Upper lobe of left lung (tissue), 6 donors: ENCODE measurements at places on chromosomes 2 and 18.

GRCh38 chr2:179751163-179751809, 110.1 kb downstream of the ZNF385B start:
- no peaks in the 10 kb centered on the region for H3K36me3 ChIP-seq
- no peak for DNase-seq
- no peak overlapping the region for H3K27ac ChIP-seq

- DNase-seq = no peak
- no peaks in the 10 kb centered on the region for H3K36me3 ChIP-seq
- no peak overlapping the region for H3K4me3 ChIP-seq
- peaks cover 8% of the 10 kb centered on the region for H3K4me1 ChIP-seq
- H3K27me3 ChIP-seq = no peaks in the 10 kb centered on the region
Measured at GRCh38 chr2:136378712-136379595, 261.0 kb upstream of the CXCR4 start.

GRCh38 chr18:887716-888115, 17.0 kb upstream of the ADCYAP1 start:
- H3K4me1 ChIP-seq = no peaks in the 10 kb centered on the region
- H3K36me3 ChIP-seq = no peaks in the 10 kb centered on the region
- no peak for DNase-seq
- H3K27me3 ChIP-seq = no peaks in the 10 kb centered on the region

DNA sequence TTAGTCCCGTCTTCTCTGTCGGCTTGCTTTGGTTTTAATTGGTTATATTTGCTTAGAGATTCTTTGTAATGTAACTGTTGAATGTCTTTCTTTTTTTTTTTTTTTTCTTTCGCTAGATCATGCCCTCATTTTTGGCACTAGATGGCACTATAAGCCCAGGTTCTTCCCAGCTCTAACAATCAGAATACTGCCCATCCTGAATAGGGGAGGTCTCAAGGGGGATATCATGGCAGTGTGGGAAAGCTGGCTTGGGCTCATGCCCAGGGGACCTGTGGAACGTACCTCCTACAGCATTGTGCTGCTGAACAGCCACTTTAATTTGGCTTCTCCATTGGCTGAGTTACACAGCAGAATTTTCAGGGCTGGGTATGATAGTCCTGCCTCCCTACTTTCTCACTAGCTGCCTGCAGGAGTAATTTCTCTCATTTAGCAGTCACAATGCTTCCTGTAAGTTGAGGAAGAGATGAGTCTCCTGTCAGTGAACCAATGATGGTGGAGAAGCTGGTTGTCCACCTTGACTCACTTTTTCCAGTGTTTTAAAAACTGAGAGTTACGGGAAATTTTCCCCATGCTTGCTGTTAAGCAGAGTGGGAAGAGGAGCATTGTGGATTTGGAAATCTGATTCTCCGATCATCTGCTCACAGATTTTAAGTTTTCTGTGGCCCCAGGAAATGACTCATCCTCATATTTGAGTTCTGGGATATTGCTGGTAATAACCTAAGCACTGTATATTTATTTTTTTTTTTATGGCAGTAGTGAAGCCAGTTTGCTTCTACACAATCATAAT, 47.2 kb downstream of the RAD51AP2 start:
- no peaks in the 10 kb centered on the region for H3K36me3 ChIP-seq
- no peak overlapping the region for H3K4me3 ChIP-seq
- H3K27ac ChIP-seq = no peak overlapping the region
- DNase-seq = no peak
- H3K4me1 ChIP-seq = no peaks in the 10 kb centered on the region

DNA sequence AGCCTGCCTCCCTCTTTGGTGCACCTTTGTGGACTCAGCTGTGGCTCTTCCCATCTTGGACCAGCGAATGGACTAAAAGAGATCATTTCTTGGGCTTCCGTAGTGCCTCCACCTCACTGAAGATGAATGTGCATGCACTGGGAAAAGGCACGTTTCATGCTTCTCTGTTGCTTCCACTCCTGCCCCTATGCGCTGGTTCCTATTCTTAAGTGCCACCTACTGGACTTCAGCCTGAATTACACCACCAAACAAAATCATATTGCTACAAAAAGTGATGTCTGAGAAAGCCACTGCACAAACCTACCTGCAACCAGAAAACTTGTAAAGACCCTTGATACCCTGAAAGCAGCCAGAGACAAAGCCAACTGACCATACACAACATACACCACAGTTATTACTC, 695.6 kb downstream of the TSN start:
- H3K27ac ChIP-seq = no peak overlapping the region
- DNase-seq = no peak
- H3K4me3 ChIP-seq = no peak overlapping the region

DNA sequence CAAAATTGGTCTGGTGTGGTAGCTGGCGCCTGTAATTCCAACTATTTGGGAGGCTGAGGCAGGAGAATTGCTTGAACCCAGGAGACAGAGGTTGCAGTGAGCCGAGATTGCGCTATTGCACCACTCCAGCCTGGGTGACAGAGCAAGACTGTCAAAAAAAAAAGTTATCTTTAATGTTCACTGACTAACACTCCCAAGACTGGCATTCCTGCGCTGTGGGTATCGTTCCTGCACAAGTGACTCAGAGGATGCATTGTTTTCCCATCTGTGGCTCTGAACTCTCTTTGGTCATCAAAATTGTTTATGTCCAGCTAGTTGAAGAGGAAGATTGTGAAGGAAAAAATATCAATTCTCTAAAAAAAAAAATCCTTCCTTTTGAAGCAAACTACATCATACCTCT, 539.0 kb downstream of the SOX11 start:
- H3K4me3 ChIP-seq = no peak overlapping the region
- no peaks in the 10 kb centered on the region for H3K27me3 ChIP-seq
- H3K36me3 ChIP-seq = no peaks in the 10 kb centered on the region
- no peak for DNase-seq

DNA sequence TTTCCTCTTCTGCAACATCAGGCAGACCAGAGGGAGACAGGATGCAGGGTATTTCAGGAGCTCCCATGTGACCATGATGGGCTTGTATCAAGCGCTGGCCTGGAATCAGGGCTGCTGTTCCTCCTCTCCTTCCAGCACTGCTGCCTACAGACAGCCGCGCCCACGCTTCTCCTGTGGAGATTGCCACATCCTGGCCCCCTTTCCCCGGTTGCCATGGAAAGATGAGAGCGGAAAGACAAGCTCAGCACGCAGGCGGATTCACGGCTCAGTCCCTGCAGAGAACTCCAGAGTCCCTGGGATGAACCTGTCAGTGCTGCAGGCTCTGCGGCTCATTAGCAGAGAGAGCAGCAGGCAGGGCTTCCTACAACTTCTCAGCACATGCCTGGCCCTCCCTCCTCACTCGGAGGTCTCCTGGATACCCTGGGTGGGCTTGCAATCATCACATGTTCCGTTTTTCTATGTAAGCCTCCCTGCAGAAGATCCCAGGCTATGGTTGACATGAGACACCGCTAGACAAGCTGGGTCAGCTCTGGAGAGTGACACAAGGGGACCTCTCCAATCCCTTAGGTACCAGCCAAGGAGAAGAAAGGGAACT, 497.8 kb upstream of the MYT1L start:
- H3K27ac ChIP-seq = no peak overlapping the region
- no peaks in the 10 kb centered on the region for H3K27me3 ChIP-seq
- no peak overlapping the region for H3K4me3 ChIP-seq
- DNase-seq = no peak

DNA sequence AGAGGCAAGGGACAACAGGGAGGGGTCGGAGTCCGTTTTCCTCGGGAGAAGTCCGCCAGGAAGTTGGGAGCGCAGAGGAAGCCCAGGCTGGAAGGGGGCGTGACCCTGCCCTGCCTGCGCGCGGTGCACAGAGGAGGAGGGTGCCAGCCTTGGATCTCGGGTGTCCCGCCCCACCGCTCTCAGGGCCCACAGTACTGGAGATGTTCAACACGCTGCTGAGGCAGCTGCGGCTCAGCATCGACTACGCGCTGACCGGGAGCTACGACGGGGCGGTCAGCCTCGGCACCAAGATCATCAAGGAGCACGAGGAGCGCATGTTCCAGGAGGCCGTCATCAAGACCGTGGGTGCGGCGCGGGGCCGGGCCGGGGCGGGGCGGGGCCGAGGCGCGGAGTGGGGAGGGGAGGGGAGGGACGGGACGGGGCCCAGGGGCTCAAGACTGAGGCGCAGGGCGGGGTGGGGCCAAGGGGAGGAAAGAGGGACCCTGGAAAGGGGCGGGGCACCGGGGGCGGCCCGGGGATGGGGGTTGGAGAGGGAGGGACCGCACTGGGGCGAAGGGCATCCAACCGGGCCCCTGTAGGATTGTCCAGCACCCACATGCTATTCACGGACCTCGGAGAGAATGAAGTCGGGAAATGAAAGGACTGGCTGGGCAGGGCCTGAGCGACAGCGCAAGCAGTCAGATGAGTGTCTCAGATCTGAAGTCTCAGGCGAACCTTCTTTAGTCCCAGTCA, 36.6 kb downstream of the POMC start:
- peak overlapping the region; percentile 32 for H3K4me3 ChIP-seq
- no peak for DNase-seq
- no peaks in the 10 kb centered on the region for H3K36me3 ChIP-seq
- peaks cover 19% of the 10 kb centered on the region for H3K4me1 ChIP-seq
- H3K27ac ChIP-seq = no peak overlapping the region

- H3K4me1 ChIP-seq = peaks cover 6% of the 10 kb centered on the region
- no peaks in the 10 kb centered on the region for H3K27me3 ChIP-seq
- H3K4me3 ChIP-seq = no peak overlapping the region
- H3K27ac ChIP-seq = no peak overlapping the region
Measured at GRCh38 chr2:181300600-181301291, 156.4 kb upstream of the ITGA4 start.

DNA sequence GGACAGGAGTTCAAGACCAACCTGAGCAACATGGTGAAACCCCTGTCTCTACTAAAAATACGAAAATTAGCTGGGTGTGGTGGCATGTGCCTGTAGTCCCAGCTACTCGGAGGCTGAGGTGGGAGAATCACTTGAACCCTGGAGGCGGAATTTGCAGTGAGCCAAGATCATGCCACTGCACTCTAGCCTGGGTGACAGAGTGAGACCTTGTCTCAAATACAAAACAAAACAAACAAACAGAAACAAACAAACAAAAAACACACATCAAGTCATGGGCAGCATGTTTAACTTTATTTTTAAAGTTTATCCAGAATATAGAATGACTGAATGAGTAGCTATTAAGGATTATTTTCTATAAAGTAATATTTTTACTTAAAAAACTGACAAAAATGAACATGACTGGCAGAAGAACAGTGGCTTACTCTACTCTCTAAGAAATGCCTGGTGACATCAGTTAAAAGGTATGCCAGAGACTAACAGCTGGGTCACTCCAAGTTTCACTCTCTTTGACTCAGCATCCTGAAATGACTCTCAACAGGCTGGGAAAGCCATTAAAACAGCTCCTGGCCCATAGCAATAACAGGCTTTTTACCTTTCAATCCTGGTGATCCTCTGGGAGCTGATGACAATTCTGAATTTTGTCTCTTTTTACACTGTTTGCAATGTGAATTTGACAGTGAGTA, 281.6 kb upstream of the STON1 start:
- no peaks in the 10 kb centered on the region for H3K27me3 ChIP-seq
- peaks cover 24% of the 10 kb centered on the region for H3K4me1 ChIP-seq
- no peak for DNase-seq
- H3K36me3 ChIP-seq = no peaks in the 10 kb centered on the region

DNA sequence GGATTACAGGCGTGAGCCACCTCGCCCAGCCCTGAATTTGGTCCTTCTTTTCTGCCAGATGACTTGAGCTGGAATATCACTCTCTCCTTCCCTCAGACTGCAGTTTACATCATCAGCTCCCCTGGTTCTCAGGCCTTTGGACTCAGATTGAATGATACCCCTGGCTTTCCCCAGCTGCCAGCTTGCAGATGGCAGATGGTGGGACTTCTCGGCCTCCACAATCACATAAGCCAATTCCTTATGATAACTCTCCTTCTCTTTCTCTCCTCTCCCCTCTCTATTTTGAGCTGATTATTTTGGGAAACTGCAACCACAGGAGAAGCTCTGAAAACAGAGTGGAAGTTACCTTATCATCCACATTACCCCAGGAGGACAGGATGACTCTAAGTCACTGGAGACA, 33.4 kb upstream of the ATP8B1 start:
- H3K4me1 ChIP-seq = peaks cover 2% of the 10 kb centered on the region
- no peak overlapping the region for H3K27ac ChIP-seq
- H3K4me3 ChIP-seq = no peak overlapping the region
- DNase-seq = no peak

- peaks cover 38% of the 10 kb centered on the region for H3K36me3 ChIP-seq
- no peaks in the 10 kb centered on the region for H3K27me3 ChIP-seq
- no peaks in the 10 kb centered on the region for H3K4me1 ChIP-seq
- no peak overlapping the region for H3K4me3 ChIP-seq
- H3K27ac ChIP-seq = peak overlapping the region; percentile 62
Measured at GRCh38 chr2:233469261-233470010, 97.1 kb downstream of the USP40 start.

DNA sequence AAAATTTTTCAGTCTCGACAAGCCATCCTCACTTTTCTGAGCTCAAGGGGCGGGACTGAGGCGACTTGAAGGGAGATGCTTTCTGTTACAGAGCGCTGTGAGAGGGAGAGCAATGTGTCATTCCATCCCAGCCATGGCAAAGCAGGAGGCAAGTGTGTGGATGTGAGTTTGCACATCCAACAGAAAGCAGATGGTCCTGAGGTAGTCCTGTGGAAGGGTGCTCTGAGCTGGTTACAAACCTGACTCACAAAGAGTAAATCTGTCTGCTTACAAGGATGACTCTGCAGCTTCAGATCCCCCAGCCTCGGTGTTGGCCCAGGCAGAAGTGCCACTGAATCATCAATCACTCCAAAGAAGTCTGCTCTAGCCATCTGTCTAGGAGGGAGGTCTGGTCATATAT, 482.0 kb upstream of the DCC start:
- DNase-seq = no peak
- H3K27me3 ChIP-seq = no peaks in the 10 kb centered on the region
- no peaks in the 10 kb centered on the region for H3K4me1 ChIP-seq
- H3K4me3 ChIP-seq = no peak overlapping the region

DNA sequence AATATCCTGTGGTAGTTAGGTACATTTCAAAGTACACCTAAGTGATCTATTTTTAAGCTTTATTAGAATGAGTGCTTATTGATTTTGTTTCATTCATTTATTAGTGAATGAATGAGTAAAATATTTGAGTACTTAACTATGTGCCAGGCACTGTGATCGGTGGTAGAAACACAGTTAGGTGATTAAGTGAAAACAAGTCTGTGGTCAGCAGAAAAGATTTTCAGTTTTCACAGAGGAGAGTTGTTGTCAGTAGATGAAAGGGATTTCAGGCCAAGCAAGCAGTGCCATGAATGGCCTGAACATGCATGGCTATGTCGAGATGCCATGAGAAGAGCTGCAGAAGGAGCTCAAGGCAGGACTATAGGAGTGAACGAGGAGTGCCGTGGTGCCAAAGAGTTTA, 85.9 kb downstream of the SPTBN1 start:
- H3K27ac ChIP-seq = no peak overlapping the region
- H3K27me3 ChIP-seq = no peaks in the 10 kb centered on the region
- peaks cover 23% of the 10 kb centered on the region for H3K4me1 ChIP-seq
- no peak overlapping the region for H3K4me3 ChIP-seq

- H3K4me1 ChIP-seq = peaks cover 16% of the 10 kb centered on the region
- no peak overlapping the region for H3K27ac ChIP-seq
- no peaks in the 10 kb centered on the region for H3K36me3 ChIP-seq
- H3K27me3 ChIP-seq = no peaks in the 10 kb centered on the region
Measured at GRCh38 chr18:46387441-46388131, 269.4 kb downstream of the LOXHD1 start.
